ENCODE measurements at places on chromosomes 7 and 10.

- no peak for DNase-seq
Measured at GRCh38 chr7:36245684-36246299, 92.7 kb downstream of the EEPD1 start.

GRCh38 chr10:110360857-110361474 is 56.2 kb upstream of the SMNDC1 start:
- no peak for DNase-seq

DNA sequence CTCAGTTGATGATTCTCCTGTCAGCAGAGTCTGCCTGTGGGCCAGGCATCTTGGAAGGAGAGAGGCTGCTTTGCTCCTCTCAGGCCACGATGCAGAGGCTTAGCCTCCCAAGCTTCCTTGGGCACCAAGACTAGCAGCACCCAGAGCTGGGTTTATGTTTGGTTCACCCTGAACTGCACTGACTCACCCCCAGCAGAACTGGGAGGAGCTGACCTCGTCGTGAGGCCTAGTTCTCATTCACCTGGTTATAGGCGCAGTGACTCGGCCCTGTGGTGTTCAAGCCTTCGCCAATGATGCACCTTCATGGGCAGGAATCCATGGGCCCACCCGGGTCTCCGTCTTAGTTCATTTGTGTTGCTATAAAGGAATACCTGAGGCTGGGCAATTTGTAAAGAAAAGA is 122.0 kb upstream of the ZNF438 start:
- DNase-seq, result no peak

DNA sequence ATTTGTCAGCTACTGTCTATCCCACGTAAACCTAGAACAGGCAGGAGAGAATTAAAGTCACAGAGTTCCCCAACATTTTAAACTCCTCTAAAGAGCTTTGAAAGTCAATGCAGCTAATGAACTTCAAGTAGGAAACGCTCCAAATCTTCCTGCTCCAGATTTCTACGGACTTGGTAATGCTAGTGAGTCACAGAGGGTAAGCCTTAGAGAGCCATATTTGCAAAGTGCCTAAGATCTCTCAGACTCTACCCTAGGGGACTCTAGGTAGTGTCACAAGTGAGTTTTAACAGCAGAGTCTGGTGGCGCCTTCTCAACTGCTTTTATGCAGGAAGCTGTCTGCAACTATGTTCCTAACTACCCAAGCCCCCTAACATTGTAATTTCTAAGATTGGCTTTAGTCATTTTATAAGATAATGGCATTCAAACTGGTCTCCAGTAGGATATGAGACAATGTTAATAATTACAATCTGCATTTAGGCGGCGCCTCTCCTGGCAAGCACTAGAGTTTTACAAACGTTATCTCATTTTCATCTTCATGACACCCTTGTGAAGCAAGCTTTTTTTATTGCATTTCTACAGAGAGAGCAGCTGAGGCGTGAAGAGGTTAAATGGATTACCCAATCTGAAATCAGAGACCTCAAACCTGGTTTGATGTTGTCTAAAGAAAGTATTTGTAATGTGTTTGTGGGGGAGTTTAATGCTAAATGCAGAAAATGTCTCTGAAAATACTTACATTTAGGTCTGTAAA is 22.0 kb upstream of the FZD1 start:
- DNase-seq, result no peak

- no peak for DNase-seq
Measured at GRCh38 chr7:137403353-137403695, 59.8 kb upstream of the PTN start.

DNA sequence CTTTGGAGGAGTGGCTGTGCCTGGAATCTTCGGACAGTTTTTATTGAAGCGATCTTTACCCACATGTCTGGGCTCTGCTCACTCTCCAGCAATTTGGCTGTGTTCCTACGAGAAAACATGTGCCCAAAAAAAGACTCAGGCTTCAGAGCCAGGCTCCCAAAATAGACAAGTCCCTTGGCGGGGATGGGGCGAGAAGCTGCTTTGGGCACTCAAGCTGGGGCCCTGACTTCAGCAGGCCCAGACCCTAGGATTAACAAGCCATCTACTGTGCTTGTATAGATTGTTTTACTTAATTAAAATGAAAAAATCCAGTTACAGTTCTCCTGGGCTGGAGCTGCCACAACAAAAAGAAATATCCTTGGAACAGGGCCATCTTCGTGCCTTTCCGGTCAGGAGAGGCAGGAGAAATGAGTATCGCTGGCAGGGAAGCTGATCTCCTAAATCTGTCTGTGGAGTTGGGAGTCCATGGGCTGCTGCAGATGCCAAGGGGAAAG is 51.4 kb upstream of the PDCD4 start:
- DNase-seq, result no peak

DNA sequence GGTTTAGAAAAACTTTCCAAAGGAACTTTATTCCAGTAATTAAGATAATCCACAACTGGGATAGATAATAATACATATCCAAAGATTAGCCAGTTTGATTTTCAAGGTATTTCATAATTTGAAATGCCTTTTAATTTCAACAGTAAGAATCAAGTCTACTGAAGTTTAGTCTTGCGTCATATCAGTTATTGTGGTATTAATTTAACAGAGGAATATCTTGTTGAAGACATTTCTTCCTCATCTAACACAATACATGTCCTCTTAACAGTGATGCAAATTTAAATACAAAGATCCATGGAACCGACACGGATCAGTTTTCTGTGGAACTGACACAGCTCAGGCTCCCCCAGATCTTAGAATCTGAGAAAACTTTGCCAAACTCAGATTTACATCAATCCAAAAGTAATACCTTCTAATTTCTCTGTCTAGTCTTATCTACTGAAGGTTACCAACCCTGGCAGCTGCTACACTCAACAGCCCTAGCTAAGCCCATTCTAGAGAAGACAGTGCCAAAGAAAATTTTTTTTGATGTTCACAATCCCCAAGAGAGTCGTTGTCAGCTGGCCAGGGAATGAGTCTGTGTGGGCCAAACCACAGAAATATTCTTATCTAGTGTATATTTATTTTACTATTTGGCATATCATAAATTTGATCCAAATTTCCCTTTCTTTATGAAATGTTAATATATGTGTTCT is 365.2 kb upstream of the MEOX2 start:
- no peak for DNase-seq

DNA sequence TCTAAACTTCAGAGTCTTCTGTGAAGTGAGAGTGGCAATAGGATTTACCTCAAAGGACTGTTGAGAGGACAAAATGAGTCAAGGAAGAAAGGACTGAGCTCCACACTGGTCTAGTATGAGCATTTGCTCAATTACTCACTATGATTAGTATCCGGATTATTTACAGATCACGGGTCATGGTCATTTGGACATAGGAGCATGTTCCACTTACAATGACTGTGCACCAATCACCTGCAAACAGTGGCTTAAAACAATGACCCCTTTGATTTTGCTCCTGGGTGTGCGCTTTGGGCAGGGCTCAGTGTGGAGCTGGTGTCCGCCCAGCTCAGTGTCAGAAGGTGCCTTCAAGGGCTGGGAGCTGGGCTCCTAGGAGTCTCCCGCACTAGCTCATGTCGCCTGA is 225.4 kb downstream of the TCERG1L start:
- DNase-seq, result no peak

GRCh38 chr7:48505051-48505450 is 333.8 kb downstream of the ABCA13 start:
- no peak for DNase-seq

- DNase-seq, result no peak
Measured at GRCh38 chr10:110109511-110109910, 97.9 kb upstream of the MXI1 start.

DNA sequence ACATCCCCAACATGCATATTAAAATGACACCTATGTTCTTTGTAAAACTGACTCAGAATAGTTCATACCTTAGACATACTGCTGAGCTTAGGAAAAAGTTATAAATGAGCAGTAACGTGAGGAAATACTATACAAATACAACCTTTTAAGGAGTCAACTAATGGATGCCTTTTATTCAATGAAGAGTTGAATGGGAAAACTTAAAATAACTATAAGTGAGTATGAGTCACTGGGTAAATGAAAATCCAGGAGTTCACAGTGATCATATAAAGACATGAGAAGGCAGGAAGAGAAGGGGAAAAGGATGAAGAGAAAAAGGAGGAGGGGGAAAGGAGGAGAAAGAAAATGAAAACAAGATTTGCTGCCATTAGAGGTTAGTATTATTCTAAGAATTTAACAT is 157.8 kb upstream of the PCDH15 start:
- DNase-seq, result no peak

GRCh38 chr7:284762-285722 is 4.9 kb upstream of the FOXL3 start:
- no peak for DNase-seq

DNA sequence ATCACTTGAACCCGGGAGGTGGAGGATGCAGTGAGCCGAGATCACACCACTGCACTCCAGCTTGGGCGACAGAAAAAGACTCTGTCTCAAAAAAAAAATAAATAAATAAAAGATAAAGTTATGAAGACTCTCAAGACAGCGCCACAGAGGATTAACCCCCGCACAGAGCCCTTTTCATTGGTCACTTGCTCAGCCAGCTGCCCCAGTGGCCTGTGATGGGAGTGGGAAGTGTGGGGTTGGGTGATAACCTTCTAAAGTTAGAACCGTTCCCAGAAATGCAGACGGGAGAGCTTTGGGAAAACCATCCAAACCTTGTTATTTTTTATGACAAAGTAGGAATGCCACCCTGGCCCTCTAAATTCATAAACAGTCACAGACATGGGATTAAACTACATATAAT is 57.4 kb downstream of the PARP12 start:
- DNase-seq, result no peak

DNA sequence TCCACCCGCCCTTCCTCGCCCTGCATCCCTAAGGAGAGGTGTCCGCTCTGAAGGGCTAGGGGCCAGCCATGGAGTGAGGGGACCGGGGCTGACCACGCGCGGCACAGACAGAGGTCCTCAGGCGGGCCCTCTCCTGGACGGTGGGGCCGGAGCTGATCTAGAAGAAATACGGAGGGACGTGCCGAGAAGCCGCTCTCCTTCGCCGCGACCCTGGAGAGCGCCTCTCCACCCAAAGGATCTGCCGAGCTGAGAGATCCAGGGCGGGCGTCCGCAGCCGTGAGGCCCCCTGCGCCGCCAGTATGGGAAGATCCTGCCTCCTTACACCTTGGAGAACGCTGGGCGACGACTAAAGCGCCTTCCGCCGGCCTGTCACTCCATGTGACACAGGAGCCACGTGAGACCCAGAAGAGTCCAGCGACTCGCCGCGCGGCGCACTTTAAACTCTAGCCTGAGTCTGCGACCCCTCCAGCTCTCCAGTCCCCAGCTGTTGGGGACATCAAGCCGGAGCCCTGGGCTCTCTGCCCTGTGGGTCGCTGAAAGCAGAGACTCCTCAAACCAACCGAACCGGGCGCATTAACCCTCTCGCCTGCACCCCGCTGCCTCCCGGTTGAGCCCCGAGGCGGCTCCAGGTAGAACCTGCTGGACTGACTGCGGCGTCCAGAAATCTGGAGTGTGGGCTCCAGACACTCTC is 1.5 kb upstream of the SFMBT2 start:
- peak; percentile 37 for DNase-seq

- no peak for DNase-seq
Measured at GRCh38 chr7:25726781-25727311, 425.2 kb upstream of the NFE2L3 start.

GRCh38 chr7:128266883-128267594 is 26.0 kb downstream of the LEP start:
- DNase-seq, result no peak

DNA sequence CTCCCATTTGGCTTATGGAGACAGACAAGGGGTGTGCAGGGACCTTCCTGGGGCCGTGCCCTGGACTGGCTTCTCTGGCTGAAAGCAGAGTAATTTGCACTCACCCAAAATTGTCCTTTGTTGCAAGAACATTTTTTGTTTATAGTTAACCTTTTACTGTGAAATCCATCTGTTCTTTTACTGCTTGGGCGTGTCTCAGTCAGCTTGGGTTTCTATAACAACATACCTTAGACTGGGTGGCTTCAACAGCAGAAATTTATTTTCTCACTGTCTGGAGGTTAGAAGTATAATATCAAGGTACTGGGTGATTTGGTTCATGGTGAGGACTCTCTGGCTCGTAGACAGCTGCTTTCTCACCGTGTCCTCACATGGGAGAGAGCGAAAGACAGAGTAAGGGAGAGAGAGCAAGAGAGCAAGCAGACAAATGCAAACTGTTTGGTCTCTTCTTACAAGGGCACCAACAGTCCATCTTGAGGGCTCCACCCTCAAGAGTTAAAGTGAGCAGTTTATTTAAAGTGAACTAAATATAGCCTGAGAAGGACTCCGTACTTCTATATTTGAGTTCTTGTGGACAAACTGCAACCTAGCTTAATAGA is 131.0 kb upstream of the NPY start:
- no peak for DNase-seq

DNA sequence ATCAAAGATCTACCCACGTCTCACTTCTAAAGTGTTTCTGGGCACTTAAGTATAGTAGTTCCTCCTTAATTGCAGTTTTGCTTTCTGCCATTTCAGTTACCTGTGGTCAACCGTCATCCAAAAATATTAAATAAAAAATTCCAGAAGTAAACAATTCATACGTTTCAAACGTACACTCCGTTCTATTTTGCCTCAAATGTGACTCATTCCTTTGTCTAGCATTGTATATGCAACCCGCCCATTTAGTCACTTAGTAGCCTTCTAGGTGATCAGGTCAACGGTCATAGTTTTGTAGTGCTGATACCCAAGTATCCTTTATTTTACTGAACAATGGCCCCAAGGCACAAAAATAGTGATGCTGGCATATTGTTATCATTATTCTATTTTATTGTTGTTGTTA is 33.8 kb downstream of the HGF start:
- DNase-seq, result no peak

GRCh38 chr7:66013938-66014337 is 31.9 kb upstream of the GUSB start:
- DNase-seq, result no peak

- DNase-seq, result no peak
Measured at GRCh38 chr7:28999427-28999826, 41.3 kb upstream of the TRIL start.

DNA sequence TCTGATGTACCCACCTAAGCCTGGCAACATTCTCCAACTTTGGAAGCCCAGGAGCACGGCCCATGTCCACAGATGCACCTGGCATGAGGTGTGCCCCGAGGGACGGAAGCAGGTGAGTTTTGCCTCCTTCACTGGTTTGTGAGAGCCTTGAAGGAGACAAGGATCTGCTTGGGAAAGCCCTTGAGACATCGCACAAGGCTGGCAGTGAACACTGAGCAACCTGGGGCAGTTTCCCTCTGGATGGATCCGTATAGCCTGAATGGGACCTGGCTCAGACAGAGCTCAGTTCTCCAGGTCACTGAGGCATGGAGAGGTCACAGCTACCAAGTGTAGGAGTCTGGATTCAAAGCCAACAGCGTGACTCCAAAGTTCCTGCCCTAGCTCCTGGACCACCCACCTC is 8.8 kb upstream of the NUPR2 start:
- DNase-seq, result no peak

- no peak for DNase-seq
Measured at GRCh38 chr7:6482307-6482706, 34.6 kb upstream of the DAGLB start.

- peak; percentile 30 for DNase-seq
Measured at GRCh38 chr10:45421221-45422097, 47.4 kb downstream of the ALOX5 start.

- DNase-seq, result no peak
Measured at GRCh38 chr10:132135053-132135872, 51.5 kb upstream of the DPYSL4 start.

GRCh38 chr7:48337012-48337621 is 165.9 kb downstream of the ABCA13 start:
- no peak for DNase-seq

Data from activated CD4-positive, alpha-beta T cell treated with anti-CD3 and anti-CD28 coated beads for 4 hours (primary cell).